ENCODE measurements at places on chromosomes 3 and 15.
A peak's percentile ranks its signal among the peaks of the same experiment; 100 is the strongest.

DNA sequence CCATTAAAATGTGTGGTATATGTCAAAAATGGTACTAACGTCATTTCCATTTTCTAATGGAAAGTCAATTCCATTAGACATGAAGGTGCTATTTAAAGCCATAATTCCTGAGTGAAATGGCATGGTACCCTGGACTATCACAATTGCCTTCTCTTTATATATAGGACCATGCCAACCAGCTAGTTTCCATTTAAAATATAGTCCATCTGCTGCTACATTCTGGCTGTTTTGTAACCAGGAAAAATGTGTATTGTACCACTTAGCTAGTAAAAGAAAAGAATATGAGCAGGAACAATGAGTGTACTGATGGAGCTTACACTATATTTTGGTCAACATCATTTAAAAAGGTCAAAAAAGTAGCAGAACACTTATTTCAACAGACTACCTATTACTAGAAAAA, 30.4 kb upstream of the HDC start:
- no peak for DNase-seq

GRCh38 chr15:69452692-69453521, at the start of gene RPLP1:
Gene RPLP1 (plus strand): TSS chr15:69452818. CDS start chr15:69452949, 131 bp downstream.
- peak; percentile 84 for DNase-seq

- no peak for DNase-seq
Observed at GRCh38 chr3:121963608-121964007, 58.4 kb downstream of the ILDR1 start.

DNA sequence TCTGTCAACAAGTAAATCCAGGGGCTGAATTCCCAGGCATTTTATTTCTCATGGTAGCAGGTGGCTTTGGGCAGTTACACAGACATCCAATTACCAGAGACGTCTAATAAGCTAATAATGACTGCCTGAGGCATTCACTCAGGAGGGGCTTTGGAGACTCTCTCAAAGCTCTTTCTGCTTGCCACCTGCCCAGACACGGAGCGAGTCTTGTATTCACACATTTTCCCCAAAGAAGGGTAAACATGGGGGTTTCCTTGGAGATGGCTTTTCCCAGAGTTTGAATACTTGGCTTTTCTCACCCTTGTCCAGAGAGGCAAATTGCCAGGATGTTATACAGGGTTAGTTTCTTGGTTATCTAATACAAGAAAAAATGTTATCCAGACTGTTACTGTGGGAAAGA, 132.6 kb downstream of the DIPK2A start:
- DNase-seq, result no peak

DNA sequence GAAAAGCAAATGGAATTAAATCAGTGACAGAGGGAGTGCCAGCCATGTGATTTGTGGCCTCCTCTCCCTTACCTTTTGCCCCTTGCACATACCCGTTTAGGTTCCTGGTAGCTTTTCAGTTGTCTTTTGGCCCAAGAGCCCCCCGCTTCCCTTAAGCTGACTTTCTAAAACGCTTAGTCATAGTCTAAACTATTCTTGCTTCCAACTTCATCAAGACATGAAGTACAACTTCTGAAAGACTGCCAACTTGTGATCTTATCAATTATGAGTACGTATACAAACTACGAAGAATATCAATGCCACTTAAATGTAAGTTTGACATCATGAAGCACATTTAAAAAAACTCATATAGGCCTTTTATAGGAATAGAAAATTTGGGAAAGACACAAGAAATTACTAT, 61.9 kb downstream of the EIF3J start:
- DNase-seq, result no peak

DNA sequence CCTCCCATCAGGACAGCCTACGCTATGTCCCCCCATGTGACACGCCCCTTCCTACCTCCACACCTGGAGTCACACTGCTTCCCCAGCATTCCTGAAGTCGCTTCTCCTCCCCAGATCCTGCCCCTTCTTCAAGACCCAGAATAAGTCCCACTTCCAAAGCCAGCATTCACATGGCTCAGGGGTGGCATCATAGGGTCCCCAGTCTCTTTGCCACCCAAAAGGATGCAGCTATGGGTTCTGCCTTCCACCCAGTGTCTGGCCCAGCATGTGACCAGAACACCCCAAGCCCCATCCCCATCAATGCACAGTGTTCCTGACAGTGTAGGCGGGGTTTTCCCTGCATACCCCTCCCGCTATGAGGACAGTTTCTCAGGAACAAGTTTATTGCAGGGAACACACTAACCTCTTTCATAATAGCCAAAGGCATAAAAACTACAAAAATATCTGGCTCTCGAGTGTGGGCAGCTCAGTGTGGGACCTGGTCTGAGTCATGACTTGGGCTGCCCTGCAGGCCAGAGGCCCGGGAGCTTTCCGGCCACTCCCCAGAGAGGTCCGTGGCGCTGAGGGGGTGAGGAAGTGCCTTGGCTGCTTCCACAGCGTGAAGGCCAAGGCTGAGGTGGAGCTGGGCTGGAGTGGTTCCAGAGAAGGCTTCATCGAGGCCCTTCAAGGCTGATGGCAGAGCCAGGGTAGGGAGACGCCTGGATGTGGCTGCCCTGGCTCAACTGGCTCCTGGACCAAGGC, 5.8 kb downstream of the ISLR start:
- no peak for DNase-seq

- no peak for DNase-seq
Observed at GRCh38 chr3:12288182-12289129, at the start of gene PPARG. Gene PPARG (plus strand): TSS chr3:12289070. CDS start chr3:12379712, 90,642 bp downstream.

DNA sequence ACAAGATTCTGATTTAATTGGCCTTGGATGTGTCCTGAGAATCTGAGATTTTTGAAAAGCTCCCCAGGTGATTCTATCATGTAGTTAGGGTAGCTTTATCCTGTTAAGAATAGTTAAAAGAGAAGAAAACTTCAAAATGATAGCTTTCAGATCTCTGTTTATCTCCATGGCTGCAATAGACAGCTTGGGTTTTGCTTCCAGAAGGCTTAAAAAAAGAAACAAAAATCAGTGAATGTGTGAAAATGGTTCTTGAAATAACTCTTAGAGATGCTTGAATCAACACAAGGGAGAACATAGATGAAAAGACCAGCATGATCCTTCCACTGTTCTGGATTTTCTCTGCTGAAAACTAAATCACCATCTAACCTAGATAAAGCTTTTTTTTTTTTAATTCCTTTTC, 60.8 kb upstream of the TMC3 start:
- DNase-seq, result no peak

- DNase-seq, result no peak
Observed at GRCh38 chr15:51798281-51798680, 31.2 kb upstream of the TMOD3 start.

DNA sequence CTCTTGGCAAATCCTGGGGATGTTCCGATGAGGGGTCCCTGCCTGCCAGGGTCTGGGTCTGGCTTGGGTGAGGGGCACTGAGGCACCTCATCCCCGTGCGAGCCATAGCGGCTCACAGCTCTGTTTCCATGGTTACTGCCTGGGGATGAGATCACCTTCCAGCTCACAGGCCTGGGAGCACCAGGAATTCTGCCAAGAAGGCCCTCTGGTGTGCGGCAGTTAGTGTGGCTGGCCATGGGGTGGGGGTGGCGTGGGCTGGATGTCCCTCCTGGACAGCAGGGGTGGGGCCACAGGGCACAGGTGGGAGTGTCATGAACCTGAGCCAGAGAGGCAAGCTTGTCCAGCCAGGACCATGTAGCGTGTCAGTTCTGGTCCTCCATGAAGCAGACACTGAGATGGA, 22.1 kb upstream of the PRR23E start:
- no peak for DNase-seq

DNA sequence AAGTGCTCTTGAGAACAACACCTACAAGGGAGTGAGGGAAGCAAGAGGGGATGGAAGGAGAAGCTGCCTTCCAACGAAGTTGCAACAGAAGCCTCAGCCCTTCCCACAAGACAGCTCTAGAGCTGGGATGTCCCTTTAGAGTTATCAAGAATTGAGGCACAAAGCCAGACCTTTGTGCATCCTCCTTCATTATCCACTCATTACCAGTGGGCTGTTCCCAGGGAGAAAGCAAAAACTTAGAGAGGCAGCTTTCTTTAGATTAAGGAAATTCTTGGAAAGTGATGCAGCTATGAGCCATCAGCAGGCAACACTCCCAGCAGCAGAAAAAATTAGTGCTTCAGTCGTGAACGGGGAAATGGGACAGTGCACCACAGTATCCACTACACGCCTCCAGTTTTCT, 10.6 kb upstream of the CD96 start:
- no peak for DNase-seq

- DNase-seq, result no peak
Observed at GRCh38 chr3:37849146-37849923, 12.3 kb upstream of the CTDSPL start.

DNA sequence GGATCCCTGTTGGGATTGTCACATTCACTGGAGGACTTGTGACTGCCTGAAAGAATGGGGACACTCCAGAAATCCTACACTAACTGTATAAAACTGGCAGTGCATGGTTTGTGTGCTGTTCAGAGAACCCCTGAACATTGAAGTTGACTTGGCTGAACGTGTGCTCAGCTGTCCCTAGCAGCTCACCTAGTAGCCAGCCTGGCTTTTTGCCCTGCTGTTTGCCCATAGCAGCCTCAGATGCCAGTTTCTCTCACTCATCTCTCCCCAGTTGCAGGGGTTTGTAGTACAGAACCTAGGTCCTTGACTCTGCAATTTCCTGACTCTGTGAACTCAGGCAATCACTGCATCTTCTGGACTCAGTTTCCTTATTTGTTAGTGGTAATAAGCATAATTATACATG, 63.0 kb downstream of the KCNAB1 start:
- DNase-seq, result no peak

DNA sequence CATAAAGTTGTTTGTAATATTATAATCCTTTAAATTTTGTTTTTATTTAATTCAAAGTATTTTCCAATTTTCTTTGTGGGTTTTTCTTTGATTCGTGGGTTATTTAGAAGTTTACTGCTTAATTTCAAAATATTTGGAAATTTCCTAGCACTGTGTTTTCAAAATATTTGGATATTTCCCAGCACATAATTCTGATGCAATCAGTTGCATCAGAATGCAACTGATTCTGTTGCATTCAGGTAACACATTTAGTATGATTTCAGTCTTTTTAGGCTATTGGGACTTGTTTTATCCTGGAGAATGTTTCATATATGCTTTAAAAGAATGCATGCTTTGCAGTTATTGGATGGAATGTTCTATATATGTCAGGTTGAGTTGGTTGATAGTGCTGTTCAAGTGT, 18.2 kb upstream of the PRR23C start:
- no peak for DNase-seq

DNA sequence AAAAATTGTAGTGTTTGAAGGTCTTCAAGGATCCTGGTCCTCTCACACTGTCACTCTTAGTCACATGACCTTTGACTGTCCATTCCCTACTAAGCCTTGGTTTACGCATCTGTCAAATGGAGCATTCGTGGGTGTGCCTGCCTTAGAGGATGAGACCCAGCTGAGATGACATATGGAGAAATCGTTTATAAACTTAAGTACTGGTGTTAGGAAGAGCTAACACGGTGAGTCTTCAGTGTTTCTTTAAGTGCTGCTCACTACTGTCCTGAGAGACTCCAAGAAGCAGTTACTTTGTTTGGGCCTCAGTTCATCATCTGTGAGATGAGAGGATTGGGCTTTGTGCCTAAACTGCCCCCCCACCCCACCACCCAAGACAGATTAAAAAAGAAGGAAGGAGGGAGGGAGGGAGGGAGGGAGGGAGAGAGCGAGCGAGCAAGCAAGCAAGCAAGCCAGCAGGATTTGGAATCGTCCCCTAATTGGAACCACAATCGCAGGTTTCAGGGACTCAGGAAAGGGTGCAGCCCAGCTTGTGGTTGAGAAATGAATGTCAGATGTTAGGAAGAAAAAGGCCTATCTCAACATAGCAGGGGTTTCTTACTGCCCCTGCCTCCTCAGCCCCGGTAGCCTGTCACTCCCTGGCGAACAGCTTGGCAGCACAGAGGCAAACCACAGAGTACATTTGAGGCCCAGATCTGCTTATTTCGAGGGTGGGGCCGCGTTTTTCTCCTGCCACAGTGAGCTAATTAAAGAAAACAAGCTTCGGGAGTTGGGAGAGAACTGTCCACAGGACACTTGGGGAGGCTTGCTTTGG, 32.7 kb downstream of the SMAD3 start:
- DNase-seq, result no peak

- no peak for DNase-seq
Observed at GRCh38 chr3:50275996-50276761, 2.7 kb upstream of the LSMEM2 start.

GRCh38 chr3:113597596-113598354, 65.4 kb downstream of the SIDT1 start:
- no peak for DNase-seq

- no peak for DNase-seq
Observed at GRCh38 chr15:101024073-101024695, 105.0 kb downstream of the LRRK1 start.

DNA sequence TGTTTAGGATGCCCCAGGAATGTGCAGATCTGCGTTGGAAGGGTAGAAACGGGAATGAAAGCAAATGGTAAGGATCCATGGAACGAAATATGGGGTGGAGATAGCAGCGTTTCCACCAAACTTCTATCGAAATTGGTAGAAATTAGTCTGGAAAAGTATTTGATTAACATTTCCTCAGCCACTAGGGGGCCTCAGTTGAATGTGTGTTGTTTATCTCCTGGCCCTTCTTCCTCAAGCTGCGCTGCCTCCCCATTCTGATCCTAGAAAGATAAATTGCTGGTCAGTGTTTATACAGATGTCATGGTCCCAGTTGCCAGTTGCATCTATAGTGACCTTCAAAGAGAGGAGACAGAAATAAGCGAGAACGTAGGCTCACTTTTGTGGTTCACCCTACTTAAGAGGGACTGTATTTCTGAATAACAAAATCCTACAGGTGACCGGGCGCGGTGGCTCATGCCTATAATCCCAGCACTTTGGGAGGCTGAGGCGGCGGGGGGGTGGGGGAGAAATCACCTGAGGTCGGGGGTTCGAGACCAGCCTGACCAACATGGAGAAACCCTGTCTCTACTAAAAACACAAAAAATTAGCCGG, 457.1 kb downstream of the SQOR start:
- DNase-seq, result peak; percentile 25

- DNase-seq, result no peak
Observed at GRCh38 chr15:25850154-25851111, 12.7 kb downstream of the ATP10A start.

GRCh38 chr3:144275005-144275404, 303.4 kb downstream of the DIPK2A start:
- DNase-seq, result no peak

DNA sequence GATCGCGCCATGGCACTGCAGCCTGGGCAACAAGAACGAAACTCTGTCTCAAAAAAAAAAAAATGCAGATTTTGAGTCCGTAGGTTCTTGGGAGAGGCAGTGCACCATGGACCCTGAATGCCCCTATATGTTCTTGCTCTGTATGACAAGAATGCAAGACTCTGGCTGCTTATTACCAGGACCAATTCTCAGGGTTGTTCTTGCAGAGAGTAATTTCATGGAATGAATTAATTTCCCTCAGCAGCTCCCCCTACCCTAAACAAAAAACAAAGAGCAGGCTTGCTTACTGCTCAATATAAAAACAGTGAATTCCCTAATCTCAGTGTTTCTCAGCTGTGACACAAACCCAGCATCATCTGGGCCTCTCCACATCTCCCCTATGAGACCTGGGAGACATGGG, 20.5 kb upstream of the DYNC1LI1 start:
- no peak for DNase-seq
